ENCODE measurements at places on chromosomes 3 and 15.

GRCh38 chr3:178532476-178532875, 3.8 kb upstream of the KCNMB2 start:
- DNase-seq = no peak

- DNase-seq = no peak
These were observed 3.1 kb upstream of the A4GNT start for GRCh38 chr3:138135146-138135832.

DNA sequence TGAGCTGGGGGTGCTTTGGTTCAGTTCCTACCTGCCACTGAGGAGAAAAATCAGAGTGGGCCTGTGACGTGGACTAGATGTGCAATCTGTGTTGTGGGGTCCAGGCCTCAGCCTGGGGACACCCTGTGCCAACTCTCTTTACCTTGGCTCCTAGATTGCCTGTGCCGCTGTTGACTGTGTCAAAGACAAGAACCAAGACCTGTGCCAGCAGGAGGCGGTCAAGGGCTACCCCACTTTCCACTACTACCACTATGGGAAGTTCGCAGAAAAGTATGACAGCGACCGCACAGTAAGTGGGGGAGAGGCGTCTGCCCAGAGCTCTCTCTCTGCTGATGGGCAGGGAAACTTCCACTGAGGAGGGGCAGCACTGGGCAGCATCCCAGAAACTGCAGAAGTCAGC, 40.6 kb upstream of the SEC22A start:
- no peak for DNase-seq

DNA sequence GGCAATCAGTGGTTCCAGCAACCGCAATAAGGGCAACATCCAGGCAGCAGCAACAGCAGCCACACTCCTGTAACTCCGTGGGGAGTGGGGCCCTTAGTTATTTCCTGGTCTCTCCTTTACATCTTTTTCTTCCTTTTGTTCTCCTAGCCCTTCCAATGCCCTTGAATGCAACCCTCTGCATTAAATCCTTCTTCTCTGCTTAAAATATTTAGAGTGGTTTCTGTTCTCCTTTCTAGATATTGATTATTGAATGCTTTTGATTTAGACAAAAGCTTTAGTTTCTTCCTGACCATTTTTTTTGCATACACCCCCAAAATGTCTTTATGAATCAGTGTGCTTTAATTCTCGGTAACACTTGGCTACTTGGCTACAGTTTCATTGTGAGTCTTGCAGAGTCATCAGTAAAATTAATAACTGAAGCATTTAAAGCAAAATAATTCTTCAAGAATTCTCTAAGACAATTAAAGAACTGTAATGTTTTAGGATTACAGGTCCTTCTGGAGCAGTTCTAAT, 586.1 kb downstream of the MECOM start:
- DNase-seq = no peak

GRCh38 chr15:38991126-38991525, 426.5 kb upstream of the RASGRP1 start:
- no peak for DNase-seq

- DNase-seq = no peak
These were observed 40.2 kb upstream of the LPP start for GRCh38 chr3:188113756-188114155.

- DNase-seq = no peak
These were observed 123.3 kb downstream of the PLOD2 start for GRCh38 chr3:146037697-146038096.

DNA sequence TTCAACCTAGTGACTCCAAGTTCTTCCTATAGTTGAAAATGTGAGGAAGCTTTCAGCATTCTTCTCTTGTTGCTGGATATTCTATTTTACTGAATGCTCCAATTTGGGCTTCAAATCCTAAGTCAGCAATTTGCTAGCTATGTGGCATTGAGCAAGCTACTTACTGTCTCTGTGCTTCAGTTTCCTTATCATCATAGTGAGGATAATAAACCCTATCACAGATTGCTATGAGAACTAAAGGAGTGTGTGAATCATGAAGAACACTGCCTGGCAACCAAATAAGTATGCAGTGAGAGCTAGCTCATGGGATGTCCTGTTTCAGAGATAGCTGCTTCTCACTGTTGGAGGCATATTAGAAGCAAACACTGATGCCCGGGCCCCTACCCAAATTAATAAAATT, 163.8 kb upstream of the CDIN1 start:
- no peak for DNase-seq

- no peak for DNase-seq
These were observed 50.2 kb downstream of the IMPG2 start for GRCh38 chr3:101270149-101270548.

DNA sequence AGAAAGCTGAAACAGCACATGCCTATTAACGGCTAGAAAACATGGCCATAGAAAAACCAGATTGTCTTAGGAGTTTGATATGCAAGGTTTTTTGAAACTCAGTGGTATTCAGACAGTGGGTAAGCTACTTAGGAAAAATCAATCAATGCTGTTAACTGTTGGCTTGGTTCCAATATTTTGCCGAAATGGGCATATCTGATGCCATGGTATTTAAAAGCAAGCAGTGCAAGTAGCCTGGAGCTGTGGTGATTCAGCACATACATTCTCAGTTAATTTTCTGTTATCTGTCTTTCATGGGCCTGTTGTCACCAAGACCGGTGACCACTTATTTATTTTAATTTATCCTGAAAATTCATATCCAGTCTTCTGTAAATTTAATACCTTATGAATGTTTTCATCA, 17.3 kb upstream of the SUCNR1 start:
- DNase-seq = no peak

DNA sequence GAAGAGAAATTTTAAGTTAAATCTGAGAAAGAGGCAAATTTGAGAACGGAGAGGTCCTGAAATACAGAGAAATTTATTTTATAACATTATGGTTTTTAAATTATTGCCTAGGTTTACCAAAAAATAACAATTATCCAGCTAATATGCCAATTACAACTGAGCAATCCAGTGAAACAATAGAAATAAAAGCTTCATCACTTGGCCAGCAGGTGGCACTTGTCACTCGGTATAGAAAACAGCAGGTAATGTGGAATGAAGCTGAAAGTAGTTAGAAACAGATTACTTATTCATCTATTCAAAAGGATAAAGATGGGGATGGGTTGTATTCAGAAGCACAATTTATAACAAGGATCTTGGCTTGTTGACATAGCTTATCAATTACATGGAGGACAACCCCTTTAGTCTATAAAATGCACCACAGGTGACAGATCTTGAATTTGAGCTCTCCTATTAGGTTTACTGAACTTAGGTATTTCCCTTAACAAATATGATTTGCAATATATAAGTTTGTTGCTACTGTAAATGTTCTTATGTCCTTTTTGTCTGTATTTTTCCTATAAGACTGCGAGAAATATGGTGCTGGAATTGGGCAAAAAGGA, 70.1 kb upstream of the GUCA1C start:
- DNase-seq = peak; percentile 6

DNA sequence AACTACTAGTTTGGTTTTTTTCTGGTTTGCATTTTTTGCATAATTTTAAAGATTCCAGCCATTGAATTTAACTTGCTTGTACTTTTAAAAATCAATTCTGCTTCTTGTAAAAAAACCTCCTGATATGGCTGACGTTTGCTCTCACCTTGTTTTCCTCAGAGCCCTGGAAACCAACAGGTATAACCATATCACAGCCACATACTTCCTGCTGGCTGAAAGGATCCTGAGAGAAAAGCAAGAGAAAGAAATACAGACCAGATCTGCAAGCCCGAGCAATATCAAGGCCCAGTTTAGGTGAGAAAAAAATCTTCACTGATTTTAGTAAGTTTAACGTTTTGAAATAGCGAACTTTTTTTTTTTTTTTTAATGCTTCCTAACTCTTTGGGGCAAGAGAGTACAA, 56.8 kb downstream of the SNRK start:
- DNase-seq = no peak

- DNase-seq = no peak
These were observed 49.6 kb upstream of the ICE2 start for GRCh38 chr15:60528530-60528929.

- DNase-seq = no peak
These were observed 53.4 kb upstream of the EPHA6 start for GRCh38 chr3:96760956-96761355.

DNA sequence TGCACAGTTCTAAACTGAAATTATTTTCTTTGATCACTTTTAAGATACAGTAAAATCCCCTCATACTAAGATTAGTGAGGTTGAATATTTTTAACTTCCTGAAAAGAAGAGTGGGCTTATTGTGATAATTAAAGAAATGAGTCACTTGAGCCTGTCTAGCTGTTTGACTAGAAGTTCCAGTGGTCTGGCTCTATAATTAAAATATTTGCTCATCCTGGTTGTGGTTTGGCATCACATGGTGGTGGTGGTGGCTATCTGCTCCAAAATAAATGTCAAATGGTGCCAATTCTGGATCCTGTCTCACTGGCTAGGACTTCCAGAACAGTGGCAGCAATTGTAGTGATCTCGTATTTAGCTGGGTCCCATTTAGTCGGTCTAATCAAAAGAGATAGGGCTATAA, 8.6 kb upstream of the TEX9 start:
- no peak for DNase-seq

- no peak for DNase-seq
These were observed 33.0 kb downstream of the PAQR9 start for GRCh38 chr3:142930463-142930862.

- DNase-seq = no peak
These were observed 23.7 kb upstream of the NECTIN3 start for GRCh38 chr3:111047812-111048435.

DNA sequence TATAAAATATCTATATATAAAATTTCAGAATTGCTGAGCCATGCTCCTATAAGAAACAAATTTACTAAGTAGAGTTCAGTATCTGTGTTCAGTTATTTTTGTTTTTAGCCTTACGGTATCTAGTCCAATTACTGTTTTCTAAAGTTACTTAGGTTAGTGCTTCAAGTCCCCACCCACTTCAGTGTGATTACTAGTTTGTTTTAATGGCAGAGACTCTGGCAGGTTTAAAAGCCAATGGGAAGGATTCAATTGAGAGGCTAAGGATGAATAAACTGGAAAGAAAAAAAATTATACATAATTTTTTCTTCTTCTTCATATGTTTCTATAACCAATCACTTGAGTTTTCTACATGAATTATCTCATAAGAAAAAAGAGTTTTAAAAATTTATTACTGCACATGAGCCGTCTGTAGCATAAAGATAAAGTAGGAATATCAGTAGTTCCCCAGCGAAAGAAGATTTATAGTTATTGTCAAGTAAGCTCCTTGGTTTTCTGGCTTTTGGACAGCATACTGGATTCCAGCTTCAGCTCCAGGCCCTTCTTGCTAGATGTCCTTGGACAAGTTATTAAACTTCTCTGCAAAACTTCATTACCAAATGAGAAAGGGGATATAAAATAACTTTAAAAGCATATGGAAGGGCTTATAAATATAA, 46.8 kb downstream of the AAGAB start:
- DNase-seq = no peak

GRCh38 chr15:91209726-91210125, 109.7 kb downstream of the SV2B start:
- DNase-seq = no peak

DNA sequence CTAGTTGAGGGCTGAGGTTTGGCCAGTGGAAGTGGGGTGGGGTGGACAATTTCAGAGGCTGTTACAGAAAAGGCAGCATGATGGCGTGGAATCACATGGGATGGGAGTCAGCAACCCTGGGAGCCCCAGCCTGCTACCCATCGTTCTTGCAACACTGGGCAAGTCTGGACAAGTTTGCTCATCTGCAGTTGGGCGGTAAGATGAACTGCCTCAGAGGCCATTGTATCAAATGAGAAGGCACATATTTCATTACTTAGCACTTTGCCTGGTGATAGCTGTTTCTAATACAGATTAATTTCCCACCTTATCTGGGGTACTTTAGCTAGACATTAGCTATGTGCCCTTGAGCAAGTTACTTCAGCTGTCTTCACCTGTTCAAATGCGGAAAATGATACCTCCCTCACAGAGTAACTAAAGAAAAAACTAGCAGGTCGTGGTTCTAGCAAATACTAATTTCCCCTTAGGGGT, 248.9 kb downstream of the THSD4 start:
- DNase-seq = no peak

GRCh38 chr15:34847598-34847997, 52.2 kb upstream of the ACTC1 start:
- no peak for DNase-seq

DNA sequence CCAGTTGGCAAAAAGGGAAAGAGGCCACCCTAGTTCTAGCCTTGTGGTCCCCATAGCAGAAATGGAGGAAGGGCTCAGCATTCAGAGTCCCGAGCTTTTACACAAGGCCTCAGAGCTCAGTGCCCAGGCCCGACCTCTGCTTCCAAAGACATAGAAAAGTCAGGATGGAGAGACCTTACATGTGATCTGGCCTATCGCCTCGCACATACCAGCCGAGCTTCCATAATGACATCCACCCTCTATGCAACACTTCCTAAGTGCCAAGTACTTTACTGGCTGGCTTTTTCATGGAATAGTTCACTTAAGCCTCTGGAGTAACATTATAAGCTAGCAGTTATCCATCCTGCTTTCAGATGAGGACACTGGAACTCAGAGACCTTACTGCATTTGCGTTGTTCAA, 275.9 kb downstream of the FAM43A start:
- no peak for DNase-seq

DNA sequence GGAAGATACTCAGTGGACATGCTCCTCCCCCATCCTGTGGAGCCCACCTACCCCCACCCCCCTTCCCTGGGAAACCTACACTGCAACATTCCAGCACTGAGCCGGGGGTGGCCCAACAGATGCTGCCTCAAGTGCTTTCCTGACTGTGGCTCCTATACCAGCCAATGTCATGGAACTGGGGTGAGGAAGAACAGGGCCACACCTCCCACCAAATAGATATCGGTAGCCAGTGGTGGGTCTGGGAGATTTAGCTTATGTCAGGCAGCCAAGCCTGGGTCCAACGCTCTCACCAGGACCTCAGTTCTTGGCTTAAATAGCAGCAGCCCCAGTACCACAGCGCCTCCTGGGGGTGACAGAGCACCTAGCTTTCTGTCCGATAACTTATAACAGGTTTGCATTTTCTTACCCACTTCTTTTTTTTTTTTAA, 30.3 kb downstream of the CDC25A start:
- peak; percentile 26 for DNase-seq

DNA sequence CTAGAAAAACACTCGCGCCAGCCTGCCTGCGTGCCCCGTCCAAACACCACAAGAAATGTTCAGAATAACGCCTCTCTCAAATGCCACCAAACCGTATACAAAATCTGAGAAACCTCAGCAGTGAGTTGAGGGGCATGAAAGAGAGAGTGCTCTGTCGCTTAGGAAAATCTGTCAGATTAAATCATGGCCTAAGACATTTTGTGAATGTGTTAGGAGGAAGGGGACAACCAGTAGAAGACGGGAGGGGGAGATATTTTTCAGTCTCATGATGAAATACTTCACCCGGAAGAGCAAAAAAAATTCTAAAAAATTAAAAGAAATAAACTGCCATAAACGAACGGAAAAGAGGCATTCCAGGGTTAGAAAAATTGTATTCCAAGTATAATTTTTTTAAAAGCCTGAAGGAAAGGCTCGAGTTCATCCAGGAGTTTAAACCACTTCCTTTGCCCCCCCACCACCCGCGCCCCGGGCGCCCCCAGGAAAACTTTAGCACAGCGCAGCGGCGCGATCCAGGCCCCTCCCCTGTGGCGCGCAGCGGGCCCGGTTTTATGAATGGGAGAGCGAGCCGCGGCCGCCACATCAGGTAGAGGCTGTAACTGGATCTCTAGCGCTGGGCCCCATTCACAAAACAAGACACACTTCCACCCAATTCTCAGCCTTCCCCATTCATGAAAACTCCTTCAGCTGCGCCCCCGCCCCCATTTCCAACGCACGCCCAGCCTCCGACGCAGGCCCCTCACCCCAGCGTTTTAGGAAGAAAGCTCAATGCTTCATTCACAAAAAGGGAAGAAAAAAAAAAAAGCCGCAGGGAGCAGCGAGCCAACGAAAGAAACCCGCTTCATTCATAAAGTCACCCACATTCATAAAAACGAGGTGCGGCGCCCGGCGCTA, 1.4 kb downstream of the ETV5 start:
- peak; percentile 23 for DNase-seq

Measured in activated T-cell treated with anti-CD3 and anti-CD28 coated beads, Interleukin-2, amount 50 U/mL, for 4 hours (primary cell).